ENCODE measurements at places on chromosomes 3 and 15.
A peak's percentile ranks its signal among the peaks of the same experiment; 100 is the strongest.

- no peak for DNase-seq
Measured at GRCh38 chr3:81863756-81864155, 102.3 kb upstream of the GBE1 start.

- peak; percentile 66 for DNase-seq
Measured at GRCh38 chr15:39172380-39173281, 408.2 kb upstream of the THBS1 start.

DNA sequence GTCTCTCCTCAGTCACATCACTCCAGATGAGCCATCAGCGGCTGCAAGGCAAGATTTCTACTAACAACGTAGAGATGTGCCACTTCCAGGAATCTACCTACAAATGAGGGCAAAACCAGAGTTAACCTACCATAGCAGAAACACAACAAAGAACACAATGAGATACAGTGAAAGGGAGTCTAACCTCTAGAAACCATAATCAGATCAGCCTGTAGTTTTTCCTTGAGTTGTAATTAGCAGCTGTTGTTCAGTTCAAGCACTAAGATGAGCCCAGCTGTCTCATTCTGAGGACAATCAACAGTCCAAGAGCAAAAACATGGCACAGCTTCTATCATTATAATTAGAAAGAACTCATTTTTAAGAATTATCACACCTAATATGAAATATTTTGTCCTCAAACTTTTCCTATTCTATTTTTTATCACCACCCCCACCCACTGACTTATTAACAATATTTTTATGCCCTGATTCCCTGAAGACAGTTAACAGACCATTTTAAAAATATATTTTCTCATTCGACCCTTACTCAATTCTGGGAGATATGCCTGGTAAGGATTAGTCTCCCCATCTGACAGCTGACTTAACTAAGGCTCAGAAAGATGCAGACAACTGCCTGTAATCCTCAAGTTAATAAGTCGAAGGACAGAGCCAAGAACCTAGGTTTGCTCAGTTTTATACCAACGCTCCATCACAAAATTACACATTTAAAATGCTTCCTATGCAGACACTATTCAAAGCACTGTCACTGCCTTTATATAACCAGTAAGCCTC is 50.1 kb downstream of the MAGI1 start:
- no peak for DNase-seq

- no peak for DNase-seq
Measured at GRCh38 chr15:74171965-74172541, 1.5 kb upstream of the ISLR start.

- DNase-seq: no peak
Measured at GRCh38 chr15:33453761-33454160, 143.0 kb downstream of the RYR3 start.

DNA sequence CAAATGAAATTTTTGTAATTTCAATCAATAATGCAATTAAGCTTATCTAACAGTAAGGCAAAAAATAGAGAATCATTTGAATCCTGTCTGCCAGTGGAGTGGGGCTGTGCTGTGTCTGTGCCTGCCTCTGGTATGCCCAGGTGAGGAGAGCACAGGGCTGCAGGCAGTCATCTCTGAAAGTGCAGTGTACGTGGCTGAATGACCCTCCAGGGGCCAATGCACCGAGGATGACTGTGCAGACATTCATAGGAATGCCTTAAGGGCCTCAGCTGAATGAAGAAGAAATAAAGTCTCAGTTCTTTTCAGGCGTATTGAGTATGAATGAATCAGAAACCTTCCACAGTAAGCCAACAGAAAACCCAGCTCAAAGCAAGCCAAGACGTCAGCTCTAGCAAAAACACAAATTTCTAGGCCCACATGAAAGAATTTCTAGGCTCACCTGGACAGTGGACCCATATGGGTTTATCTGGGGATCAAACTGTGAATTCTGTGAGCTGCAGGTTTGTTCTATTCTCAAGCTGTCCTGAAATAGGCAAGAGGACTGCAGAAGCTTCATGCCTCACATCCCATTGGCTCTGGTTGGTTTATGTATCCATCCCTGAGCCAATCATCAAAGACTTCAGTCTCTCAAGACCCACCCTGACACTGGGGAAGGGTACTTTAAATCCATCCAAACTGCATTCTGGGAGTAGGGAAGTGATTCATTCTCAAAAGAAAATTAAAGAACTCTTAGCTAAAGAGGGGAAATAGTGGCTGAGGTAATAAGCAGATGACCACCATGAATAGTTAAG is 123.4 kb downstream of the SSR3 start:
- DNase-seq: no peak

DNA sequence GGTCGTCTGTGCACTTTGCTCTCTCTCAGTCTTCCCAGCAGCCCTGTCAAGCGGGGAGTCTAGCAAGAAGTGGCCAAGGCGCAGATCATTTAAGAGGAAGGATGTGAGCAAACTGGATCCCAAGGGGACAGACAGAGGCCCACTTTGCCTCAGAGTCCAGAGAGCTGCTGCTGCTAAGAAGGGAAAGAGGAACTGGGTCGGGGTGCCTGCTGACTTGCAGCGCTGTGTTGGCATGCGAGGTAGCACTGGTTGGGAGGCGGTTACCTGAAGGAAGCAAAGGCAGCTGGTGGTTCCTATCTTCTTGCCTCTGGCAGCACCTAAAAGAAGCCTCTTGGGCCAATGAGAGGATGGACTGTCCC is 28.1 kb downstream of the SMAD3 start:
- peak; percentile 80 for DNase-seq

- DNase-seq: no peak
Measured at GRCh38 chr3:110077093-110077492, 739.7 kb upstream of the DPPA4 start.

- no peak for DNase-seq
Measured at GRCh38 chr3:108223928-108224327, 1.7 kb upstream of the IFT57 start.

All from GM12865 (cell line).